ENCODE measurements at places on chromosomes 5 and 9.

DNA sequence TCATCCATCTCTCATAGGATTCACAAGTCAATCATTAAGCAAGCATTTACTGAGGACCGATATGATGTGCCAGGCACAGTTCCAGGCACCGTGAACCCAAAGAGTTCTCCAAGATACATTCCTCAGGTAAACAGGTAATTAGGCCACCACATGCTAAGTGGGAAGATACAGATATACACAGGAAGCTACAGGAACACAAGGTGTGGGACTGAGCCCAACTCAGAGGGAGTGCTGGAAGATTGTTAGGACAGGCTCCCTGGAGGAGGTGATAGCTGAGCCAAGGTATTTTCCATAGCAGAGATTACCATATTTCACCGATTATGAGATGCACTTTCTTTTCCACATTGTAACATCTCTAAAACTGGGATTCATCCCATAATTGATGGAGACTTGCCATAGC lies 31.4 kb upstream of the RAI14 start:
- no peak for DNase-seq

GRCh38 chr5:106732624-106733023 lies 938.1 kb downstream of the EFNA5 start:
- no peak for DNase-seq

GRCh38 chr5:126499853-126500342 lies 76.7 kb downstream of the GRAMD2B start:
- no peak for DNase-seq

GRCh38 chr5:33711094-33711679 lies 180.6 kb downstream of the ADAMTS12 start:
- no peak for DNase-seq

DNA sequence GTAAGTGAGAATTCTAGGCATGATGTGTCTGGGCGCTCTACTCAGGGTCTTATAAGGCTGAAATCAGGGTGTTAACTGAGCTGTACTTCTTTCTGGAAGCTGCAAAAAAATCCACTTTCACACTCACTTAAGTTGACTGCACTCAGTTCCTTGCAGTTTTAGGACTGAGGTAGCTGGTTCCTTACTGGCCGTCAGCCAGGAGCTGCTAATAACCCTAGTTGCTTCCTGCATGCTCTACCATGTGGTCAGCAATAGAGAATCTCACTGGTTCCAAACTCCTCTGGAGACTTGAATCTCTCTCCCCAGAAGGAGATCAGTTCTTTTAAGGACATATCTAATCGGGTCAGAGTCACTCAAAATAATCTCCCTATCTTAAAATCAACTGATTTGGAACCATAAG lies 911.2 kb downstream of the EFNA5 start:
- DNase-seq, result no peak

- DNase-seq, result no peak
Measured at GRCh38 chr5:122404653-122405362, 92.8 kb downstream of the SNCAIP start.

- peak; percentile 50 for DNase-seq
Measured at GRCh38 chr5:43065948-43066798, 26.1 kb upstream of the ANXA2R start.

GRCh38 chr5:154371687-154372086 lies 74.1 kb upstream of the SAP30L start:
- no peak for DNase-seq

GRCh38 chr5:72355706-72356299 lies 35.6 kb downstream of the PTCD2 start:
- DNase-seq, result no peak
